ENCODE measurements at places on chromosomes 12 and 14. TPM values are rescaled to one million over a fixed set of nuclear protein-coding genes. Genes with fewer than 3 reads are reported as not detected.

Gene AQP6
- total RNA-seq = not detected

Gene CFAP251
- 21.5 TPM for total RNA-seq

Gene CISTR
- total RNA-seq = not detected

Gene HOXC5
- total RNA-seq = not detected

Gene PLD4
- total RNA-seq = 0.33 TPM

Gene C14orf39
- total RNA-seq = not detected

Gene RAB3IP
- 32.0 TPM for total RNA-seq

Gene GOLGA3
- total RNA-seq = 76.5 TPM

Gene CLEC1B
- total RNA-seq = not detected
